ENCODE measurements at places on chromosomes 5 and 9. TPM values are rescaled to one million over a fixed set of nuclear protein-coding genes. Genes with fewer than 3 reads are reported as not detected.

DNA sequence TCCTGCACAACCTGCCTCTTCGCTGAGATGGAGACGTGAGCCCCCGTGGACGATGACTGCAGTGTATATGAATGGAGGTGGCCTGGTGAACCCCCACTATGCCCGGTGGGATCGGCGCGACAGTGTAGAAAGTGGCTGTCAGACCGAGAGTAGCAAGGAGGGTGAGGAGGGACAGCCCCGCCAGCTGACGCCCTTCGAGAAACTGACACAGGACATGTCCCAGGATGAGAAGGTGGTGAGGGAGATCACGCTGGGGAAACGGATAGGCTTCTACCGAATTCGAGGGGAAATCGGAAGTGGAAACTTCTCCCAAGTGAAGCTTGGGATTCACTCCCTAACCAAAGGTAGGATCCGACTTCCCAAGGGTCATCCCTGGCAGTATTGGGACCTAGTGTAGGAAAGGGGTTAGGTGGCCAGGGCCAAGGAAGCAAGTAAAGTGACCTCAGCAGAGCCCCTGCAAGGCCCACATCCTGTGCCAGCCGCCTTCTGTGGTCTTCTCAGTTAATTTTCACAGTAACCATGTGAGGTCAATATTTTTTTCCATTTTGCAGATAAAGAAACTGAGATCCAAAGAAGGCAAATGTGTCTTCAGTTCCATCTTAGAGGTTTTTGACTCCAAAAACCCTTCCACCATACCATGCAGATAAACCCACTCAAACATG lies 53.8 kb downstream of the NIM1K start:
- no peak overlapping the region for H3K27ac ChIP-seq
- H3K4me1 ChIP-seq: no peaks in the 10 kb centered on the region

DNA sequence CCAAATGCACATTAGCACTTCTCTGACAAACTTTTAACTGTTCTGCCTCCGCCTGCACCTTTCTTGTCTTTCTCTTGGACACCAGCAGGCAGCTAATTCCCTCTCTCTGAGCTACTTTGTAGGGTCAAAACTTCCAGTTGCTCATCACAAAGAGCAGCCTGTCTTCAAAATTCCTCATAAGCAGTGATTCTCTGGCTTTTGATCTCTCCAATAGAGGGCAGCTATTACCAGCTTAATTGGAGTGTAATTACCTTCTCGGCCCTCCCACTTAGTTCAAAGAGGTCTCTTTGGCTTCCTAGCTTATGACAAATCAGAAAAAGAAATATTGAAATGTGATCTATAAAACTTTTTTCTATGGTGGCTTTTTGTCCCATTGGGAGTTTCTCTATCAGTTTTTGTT lies 43.6 kb upstream of the RAD23B start:
- H3K36me3 ChIP-seq: no peaks in the 10 kb centered on the region
- no peak overlapping the region for H3K4me3 ChIP-seq
- H3K4me1 ChIP-seq: no peaks in the 10 kb centered on the region
- DNase-seq: no peak
- H3K27ac ChIP-seq: no peak overlapping the region
- H3K27me3 ChIP-seq: no peaks in the 10 kb centered on the region

GRCh38 chr9:68852941-68853340 lies 147.9 kb downstream of the PIP5K1B start:
- H3K4me3 ChIP-seq: no peak overlapping the region
- H3K36me3 ChIP-seq: no peaks in the 10 kb centered on the region
- H3K27me3 ChIP-seq: no peaks in the 10 kb centered on the region
- no peaks in the 10 kb centered on the region for H3K4me1 ChIP-seq
- H3K27ac ChIP-seq: no peak overlapping the region
- DNase-seq: no peak

FOXD4L5 gene
- 0.38 TPM for total RNA-seq

PHAX gene
- total RNA-seq: 25.1 TPM

SV2C gene
- 0.32 TPM for total RNA-seq

DNA sequence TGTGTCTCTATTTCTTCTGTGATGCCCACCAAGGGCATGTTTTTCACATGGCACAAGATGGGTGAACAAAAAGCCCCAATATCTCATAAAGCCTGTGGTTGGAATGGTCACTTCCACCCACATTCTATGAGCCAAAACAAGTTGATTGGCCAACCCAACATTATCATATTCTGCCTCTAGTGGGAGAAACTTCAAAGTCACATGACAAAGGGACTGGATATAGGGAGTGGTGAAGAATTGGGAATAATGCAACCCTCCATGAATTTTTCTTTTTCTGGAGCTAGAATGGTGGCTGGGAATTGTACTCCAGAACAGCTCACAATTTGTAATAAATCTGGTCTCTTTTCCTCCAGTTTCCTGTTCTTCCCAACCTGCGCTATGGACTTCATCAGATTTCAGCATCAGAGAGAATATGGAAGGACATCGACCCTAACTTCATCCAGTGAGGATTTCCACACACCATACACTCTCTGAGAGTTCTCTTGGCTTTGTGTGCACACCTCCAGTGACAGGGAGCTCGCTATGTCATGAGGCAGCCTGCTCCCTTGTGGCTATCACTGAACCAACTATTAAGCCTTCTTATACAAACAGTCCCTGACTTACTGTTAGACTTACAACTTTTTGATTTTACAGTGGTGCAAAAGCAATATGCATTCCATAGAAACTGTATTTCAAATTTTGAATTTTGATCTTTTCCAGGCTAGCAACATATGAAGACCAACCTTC lies 12.0 kb upstream of the B4GALT1 start:
- DNase-seq: no peak
- H3K27ac ChIP-seq: no peak overlapping the region
- no peaks in the 10 kb centered on the region for H3K4me1 ChIP-seq
- H3K27me3 ChIP-seq: no peaks in the 10 kb centered on the region
- no peak overlapping the region for H3K4me3 ChIP-seq

GRCh38 chr5:83102364-83102980 lies 25.1 kb downstream of the XRCC4 start:
- H3K27ac ChIP-seq: no peak overlapping the region
- no peaks in the 10 kb centered on the region for H3K27me3 ChIP-seq
- H3K4me1 ChIP-seq: peaks cover 5% of the 10 kb centered on the region

DNA sequence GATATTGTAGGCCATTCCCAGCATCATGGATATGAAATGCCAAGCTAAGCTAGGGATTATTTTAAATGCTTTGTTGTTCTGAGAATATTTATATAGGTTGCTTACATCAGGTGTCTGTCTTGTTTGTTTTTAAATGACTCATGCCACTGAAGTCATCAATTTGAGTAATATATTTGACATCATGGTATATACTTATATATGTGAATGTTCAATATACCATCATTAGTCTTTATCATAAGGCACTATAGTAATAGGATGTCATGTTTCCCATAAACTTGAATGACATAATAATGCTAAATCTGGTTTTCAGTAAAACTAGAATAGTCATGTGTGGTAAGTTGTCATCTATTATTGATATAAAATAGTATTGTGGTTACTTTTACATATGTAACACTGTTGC lies 13.1 kb downstream of the C9orf85 start:
- no peak overlapping the region for H3K4me3 ChIP-seq
- H3K36me3 ChIP-seq: no peaks in the 10 kb centered on the region
- H3K27ac ChIP-seq: no peak overlapping the region
- DNase-seq: no peak

CCNB1 gene
- total RNA-seq: 4.4 TPM

GRCh38 chr5:166772770-166773169 lies 1518.7 kb upstream of the WWC1 start:
- no peaks in the 10 kb centered on the region for H3K36me3 ChIP-seq
- H3K27ac ChIP-seq: no peak overlapping the region
- DNase-seq: no peak
- no peaks in the 10 kb centered on the region for H3K4me1 ChIP-seq
- H3K4me3 ChIP-seq: no peak overlapping the region
- H3K27me3 ChIP-seq: no peaks in the 10 kb centered on the region

- H3K27me3 ChIP-seq: no peaks in the 10 kb centered on the region
- H3K4me1 ChIP-seq: peaks cover 5% of the 10 kb centered on the region
Measured at GRCh38 chr9:126127591-126127990, 199.0 kb upstream of the MVB12B start.

- H3K27me3 ChIP-seq: peaks cover 87% of the 10 kb centered on the region
- H3K27ac ChIP-seq: no peak overlapping the region
- H3K4me1 ChIP-seq: peaks cover 8% of the 10 kb centered on the region
- no peaks in the 10 kb centered on the region for H3K36me3 ChIP-seq
- no peak overlapping the region for H3K4me3 ChIP-seq
- no peak for DNase-seq
Measured at GRCh38 chr5:73306078-73306719, 133.2 kb downstream of the TMEM174 start.

PROB1 gene
- total RNA-seq: 0.86 TPM

DNA sequence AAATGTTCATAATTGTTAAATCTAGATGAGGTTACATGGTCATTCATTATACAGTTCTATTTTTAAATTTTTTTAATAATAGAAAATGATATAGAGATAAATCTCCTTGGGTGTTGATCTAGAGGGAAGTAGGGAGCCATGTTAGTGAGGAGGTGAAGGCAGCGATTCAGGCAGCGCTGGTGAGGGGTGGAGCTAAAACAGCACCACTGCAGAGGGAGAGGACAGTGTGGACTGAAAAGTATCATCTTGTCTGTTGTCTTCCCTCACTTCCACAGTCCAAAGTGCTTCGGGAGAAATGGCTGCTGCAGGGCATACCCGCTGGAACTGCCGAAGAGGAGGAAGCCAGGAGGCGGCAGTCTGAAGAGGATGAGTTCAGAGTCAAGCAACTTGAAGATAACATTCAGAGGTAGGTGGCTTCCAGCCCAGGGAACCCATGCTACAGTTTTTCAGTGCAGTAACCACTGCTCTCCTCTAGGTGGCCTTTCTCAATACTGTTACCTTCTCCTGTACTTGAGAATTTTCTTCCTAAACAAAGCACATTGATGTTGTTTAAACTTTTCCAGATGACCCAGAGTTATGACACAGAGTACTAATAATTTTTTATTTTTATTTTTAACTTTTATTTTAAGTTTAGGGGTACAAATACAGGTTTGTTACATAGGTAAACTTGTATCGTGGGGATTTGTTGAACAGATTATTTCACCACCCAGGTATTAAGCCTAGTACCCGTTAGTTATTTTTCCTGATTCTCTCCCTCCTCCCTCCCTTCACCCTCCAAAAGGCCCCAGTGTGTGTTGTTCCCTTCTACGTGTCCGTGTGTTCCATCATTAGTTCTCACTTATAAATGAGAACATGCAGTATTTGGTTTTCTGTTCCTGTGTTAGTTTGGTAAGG lies 100.5 kb downstream of the PALM2AKAP2 start:
- H3K4me1 ChIP-seq: no peaks in the 10 kb centered on the region
- H3K27ac ChIP-seq: no peak overlapping the region
- no peak overlapping the region for H3K4me3 ChIP-seq

TPD52L3 gene
- not detected for total RNA-seq

- no peaks in the 10 kb centered on the region for H3K36me3 ChIP-seq
- no peaks in the 10 kb centered on the region for H3K27me3 ChIP-seq
- no peak overlapping the region for H3K27ac ChIP-seq
- no peaks in the 10 kb centered on the region for H3K4me1 ChIP-seq
Measured at GRCh38 chr5:110242950-110243349, 483.5 kb downstream of the TMEM232 start.

GRCh38 chr9:18786911-18787650 lies 245.9 kb downstream of the SAXO1 start:
- H3K4me1 ChIP-seq: peaks cover 20% of the 10 kb centered on the region
- no peaks in the 10 kb centered on the region for H3K27me3 ChIP-seq
- no peaks in the 10 kb centered on the region for H3K36me3 ChIP-seq
- H3K27ac ChIP-seq: peak overlapping the region; percentile 48
- DNase-seq: no peak

SLC25A2 gene
- total RNA-seq: 0.71 TPM

DNA sequence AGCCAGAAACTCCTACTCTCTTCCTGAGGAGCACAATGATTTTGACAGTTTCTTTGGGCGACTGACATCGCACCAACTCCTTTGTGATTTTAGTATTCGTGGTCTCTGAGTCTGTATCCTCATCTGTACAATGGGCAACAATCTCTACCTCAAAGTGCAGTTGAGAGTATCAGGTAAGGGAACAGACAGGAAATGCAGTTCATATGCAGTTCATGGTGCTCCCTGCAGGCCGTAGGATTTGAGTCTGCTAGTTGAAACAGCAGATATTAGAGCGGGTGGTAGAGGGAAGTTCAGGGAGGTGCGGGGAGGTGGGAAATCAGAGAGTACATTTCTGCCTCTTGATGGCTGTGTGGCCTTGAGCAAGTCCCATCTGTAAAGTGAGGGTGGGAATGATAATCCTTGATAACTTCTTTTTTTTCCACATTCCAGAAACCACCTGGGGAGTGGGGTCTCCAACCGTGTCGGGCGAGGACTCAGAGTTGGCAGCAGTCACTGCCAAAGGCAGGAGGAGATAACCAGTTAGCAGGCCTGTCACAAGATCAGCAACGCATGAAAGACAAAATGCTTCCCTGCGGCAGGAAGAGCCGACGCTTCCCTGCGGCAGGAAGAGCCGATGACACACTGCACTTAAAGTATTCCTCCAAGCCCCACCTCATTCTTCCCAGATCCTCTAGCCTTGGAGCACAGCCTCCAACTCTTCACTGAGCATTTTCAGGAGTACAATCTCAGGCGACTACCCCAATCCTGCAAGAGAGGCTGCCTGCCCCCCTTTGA lies 6.0 kb upstream of the NEK6 start:
- DNase-seq: peak; percentile 14
- no peak overlapping the region for H3K4me3 ChIP-seq
- no peaks in the 10 kb centered on the region for H3K4me1 ChIP-seq
- no peak overlapping the region for H3K27ac ChIP-seq

GRCh38 chr9:83497441-83497840 lies 40.8 kb downstream of the FRMD3 start:
- no peaks in the 10 kb centered on the region for H3K36me3 ChIP-seq
- DNase-seq: no peak
- no peaks in the 10 kb centered on the region for H3K4me1 ChIP-seq
- no peaks in the 10 kb centered on the region for H3K27me3 ChIP-seq

DNA sequence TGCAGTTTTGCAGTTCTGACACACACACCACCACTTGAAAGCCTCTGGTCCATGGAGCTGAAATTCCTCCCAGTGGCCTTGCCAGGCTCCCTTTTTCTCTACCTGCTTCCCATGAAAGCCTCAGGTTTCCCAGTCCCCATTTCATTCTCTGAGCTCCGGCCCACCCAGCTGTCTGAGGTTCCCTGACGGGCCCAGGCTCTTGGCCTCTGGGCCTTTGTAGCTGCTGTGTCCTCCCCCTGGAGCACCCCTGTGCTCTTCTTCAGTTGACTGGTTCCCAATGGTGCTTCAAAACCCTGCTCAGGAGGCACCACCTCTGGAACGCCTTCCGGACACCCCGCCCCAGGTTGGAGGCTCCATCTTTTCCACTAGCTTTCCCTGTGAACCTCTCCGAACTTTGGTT lies 155.9 kb upstream of the SHB start:
- no peaks in the 10 kb centered on the region for H3K36me3 ChIP-seq
- no peak overlapping the region for H3K27ac ChIP-seq
- H3K4me3 ChIP-seq: no peak overlapping the region
- peaks cover 7% of the 10 kb centered on the region for H3K27me3 ChIP-seq
- DNase-seq: no peak
- peaks cover 5% of the 10 kb centered on the region for H3K4me1 ChIP-seq

- no peak overlapping the region for H3K27ac ChIP-seq
- H3K4me1 ChIP-seq: no peaks in the 10 kb centered on the region
- no peak for DNase-seq
- H3K27me3 ChIP-seq: no peaks in the 10 kb centered on the region
- H3K36me3 ChIP-seq: no peaks in the 10 kb centered on the region
- no peak overlapping the region for H3K4me3 ChIP-seq
Measured at GRCh38 chr5:156500755-156501154, 173.8 kb downstream of the SGCD start.
